ENCODE measurements at places on chromosomes 7 and 10. TPM values are rescaled to one million over a fixed set of nuclear protein-coding genes. Genes with fewer than 3 reads are reported as not detected.
A peak's percentile ranks its signal among the peaks of the same experiment; 100 is the strongest.

CALML3 gene
- total RNA-seq: not detected

- no peak overlapping the region for H3K27ac ChIP-seq
- no peaks in the 10 kb centered on the region for H3K36me3 ChIP-seq
- H3K4me1 ChIP-seq: no peaks in the 10 kb centered on the region
- H3K4me3 ChIP-seq: no peak overlapping the region
- no peak for DNase-seq
- H3K27me3 ChIP-seq: no peaks in the 10 kb centered on the region
Observed at GRCh38 chr7:19620470-19620869, 88.4 kb downstream of the POLR1F start.

DNA sequence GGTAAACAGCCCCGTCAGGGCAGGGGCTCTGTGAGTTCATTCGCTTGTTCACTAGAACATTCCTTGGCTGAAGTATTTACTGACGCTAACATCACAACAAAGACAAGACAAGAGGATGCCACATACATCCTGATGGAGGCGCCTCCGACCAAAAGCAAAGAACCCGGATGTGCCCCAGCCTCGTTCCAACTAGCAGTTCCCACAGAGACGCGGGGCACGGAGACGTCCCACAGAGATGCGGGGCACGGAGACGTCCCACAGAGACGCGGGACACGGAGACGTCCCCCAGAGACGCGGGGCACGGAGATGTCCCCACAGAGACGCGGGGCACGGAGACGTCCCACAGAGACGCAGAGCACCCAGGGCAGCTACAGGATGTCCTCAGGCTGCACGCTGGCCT, 35.4 kb upstream of the CFAP46 start:
- H3K4me1 ChIP-seq: no peaks in the 10 kb centered on the region
- DNase-seq: no peak
- peaks cover 2% of the 10 kb centered on the region for H3K27me3 ChIP-seq
- H3K36me3 ChIP-seq: no peaks in the 10 kb centered on the region
- no peak overlapping the region for H3K4me3 ChIP-seq

LIPN gene
- not detected for total RNA-seq

DNA sequence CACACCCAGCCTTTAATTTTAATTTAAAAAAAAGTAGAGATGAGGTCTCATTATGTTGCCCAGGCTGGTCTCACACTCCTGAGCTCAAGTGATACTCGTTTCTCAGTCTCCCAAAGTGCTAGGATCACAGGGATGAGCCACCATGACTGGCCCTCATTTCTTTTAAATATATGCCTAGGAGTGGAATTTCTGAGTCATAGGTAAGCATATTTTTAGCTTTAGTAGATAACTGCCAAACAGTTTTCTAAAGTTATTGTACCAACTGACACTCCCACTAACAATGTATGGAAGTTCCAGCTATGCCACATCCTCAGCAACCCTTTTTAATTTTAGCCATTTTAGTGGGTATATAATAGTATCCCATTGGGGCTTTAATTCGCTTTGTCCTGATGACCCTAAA, 13.8 kb upstream of the PPIF start:
- peaks cover 8% of the 10 kb centered on the region for H3K4me1 ChIP-seq
- no peak overlapping the region for H3K27ac ChIP-seq
- no peaks in the 10 kb centered on the region for H3K36me3 ChIP-seq
- no peak for DNase-seq
- H3K4me3 ChIP-seq: no peak overlapping the region

- H3K27me3 ChIP-seq: peaks cover 5% of the 10 kb centered on the region
- DNase-seq: no peak
- H3K27ac ChIP-seq: no peak overlapping the region
- no peaks in the 10 kb centered on the region for H3K36me3 ChIP-seq
- no peak overlapping the region for H3K4me3 ChIP-seq
- no peaks in the 10 kb centered on the region for H3K4me1 ChIP-seq
Observed at GRCh38 chr10:4982764-4983226, 19.6 kb downstream of the AKR1C1 start.

PNLIPRP1 gene
- not detected for total RNA-seq

GRCh38 chr7:116730097-116731022, 58.4 kb downstream of the MET start:
- H3K27me3 ChIP-seq: no peaks in the 10 kb centered on the region
- DNase-seq: no peak
- no peaks in the 10 kb centered on the region for H3K36me3 ChIP-seq
- no peak overlapping the region for H3K4me3 ChIP-seq

- H3K27me3 ChIP-seq: no peaks in the 10 kb centered on the region
- no peak for DNase-seq
- H3K27ac ChIP-seq: no peak overlapping the region
- H3K4me1 ChIP-seq: no peaks in the 10 kb centered on the region
Observed at GRCh38 chr7:157312941-157313340, 23.9 kb upstream of the DNAJB6 start.

TASOR2 gene
- total RNA-seq: 69.6 TPM

CDK14 gene
- total RNA-seq: 174 TPM

DNA sequence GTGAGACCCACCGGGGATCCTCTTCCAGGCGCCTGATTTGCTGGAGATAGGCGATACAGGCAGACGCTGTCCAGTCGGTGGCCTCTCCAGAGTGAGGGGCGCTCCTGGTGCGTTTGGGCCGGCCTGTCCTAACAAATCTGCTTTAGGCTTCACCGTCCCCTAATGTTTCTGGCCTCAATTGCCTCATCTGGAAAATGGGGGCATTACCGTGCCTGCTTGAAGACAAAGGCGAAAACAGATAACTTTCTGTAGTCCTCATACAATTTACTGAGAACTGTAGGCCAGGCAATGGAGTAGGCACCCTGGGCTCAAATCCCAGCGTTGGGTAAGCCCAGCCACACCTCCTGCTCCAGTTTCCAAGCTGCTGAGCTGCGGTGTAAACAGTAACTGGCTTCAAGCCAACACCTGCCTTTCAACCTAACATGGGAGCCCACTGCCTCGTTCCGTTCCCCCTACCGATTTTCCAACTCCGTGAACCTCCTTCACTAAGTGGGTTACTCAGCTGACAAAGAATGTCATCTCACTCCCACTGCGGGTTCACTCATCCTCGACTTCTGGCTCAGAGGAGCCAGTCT, 589 bp upstream of the ZFAND4 start:
- peak overlapping the region; percentile 90 for H3K27ac ChIP-seq
- no peak for DNase-seq
- no peaks in the 10 kb centered on the region for H3K27me3 ChIP-seq
- H3K4me3 ChIP-seq: no peak overlapping the region

- no peak overlapping the region for H3K27ac ChIP-seq
- peaks cover 47% of the 10 kb centered on the region for H3K27me3 ChIP-seq
- H3K4me1 ChIP-seq: peaks cover 36% of the 10 kb centered on the region
Observed at GRCh38 chr10:112951359-112952281, 1.6 kb downstream of the TCF7L2 start.

BRI3 gene
- 78.8 TPM for total RNA-seq

- H3K4me1 ChIP-seq: no peaks in the 10 kb centered on the region
- DNase-seq: no peak
- H3K36me3 ChIP-seq: no peaks in the 10 kb centered on the region
Observed at GRCh38 chr7:80763289-80763688, 124.8 kb downstream of the CD36 start.

- H3K36me3 ChIP-seq: no peaks in the 10 kb centered on the region
- H3K4me3 ChIP-seq: no peak overlapping the region
- no peak overlapping the region for H3K27ac ChIP-seq
- no peaks in the 10 kb centered on the region for H3K27me3 ChIP-seq
Observed at GRCh38 chr10:9342885-9343570, 1288.5 kb downstream of the GATA3 start.

- no peaks in the 10 kb centered on the region for H3K36me3 ChIP-seq
- DNase-seq: no peak
- no peak overlapping the region for H3K4me3 ChIP-seq
- no peaks in the 10 kb centered on the region for H3K4me1 ChIP-seq
- H3K27ac ChIP-seq: no peak overlapping the region
Observed at GRCh38 chr7:46145412-46145811, 224.3 kb upstream of the IGFBP3 start.

BTBD16 gene
- not detected for total RNA-seq

DYNC1I1 gene
- total RNA-seq: not detected

MYH16 gene
- not detected for total RNA-seq

- no peak overlapping the region for H3K4me3 ChIP-seq
- H3K27ac ChIP-seq: no peak overlapping the region
- DNase-seq: peak; percentile 33
- H3K36me3 ChIP-seq: peaks cover 1% of the 10 kb centered on the region
- H3K27me3 ChIP-seq: no peaks in the 10 kb centered on the region
Observed at GRCh38 chr7:99112097-99112496, 31.8 kb downstream of the SMURF1 start.

PRF1 gene
- 1.0 TPM for total RNA-seq

DNA sequence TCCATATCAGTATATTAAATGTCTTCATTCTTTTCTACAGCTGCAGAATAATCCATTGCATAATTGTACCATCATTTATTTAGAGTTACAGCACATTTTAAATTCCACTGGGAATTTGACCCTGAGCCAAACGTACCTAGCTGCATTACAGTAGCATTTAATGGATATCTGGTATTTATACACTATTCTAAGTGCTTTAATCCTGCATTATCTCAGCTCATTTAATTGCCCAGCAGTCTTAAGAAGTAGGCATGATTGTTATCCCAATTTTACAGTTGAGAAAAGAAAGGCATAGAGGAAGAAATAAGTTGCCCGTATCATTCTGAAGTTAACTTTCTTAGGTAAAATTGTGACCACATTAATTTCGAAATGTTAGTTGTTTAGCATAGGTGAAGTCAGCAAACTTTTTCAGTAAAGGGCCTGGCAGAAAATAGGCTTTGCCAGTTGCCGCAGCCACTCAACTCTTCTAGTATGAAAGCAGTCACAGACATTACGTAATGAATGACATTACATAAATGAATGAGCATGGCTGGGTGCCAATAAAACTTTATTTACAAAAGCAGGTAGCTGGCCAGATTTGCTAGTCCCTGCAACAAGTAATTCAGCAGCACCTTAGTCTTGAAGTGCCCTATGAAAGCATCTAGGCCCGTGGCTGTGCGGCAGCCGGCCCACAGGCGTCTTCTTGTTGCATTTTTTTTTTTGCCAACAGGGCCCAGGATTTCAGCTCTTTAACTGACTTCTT, 30.0 kb downstream of the GUSB start:
- no peaks in the 10 kb centered on the region for H3K27me3 ChIP-seq
- DNase-seq: no peak
- no peak overlapping the region for H3K4me3 ChIP-seq
- H3K27ac ChIP-seq: no peak overlapping the region
- no peaks in the 10 kb centered on the region for H3K4me1 ChIP-seq

- H3K4me1 ChIP-seq: no peaks in the 10 kb centered on the region
- DNase-seq: no peak
- no peaks in the 10 kb centered on the region for H3K27me3 ChIP-seq
Observed at GRCh38 chr7:22783421-22783820, 39.2 kb downstream of the TOMM7 start.

FAM25A gene
- total RNA-seq: not detected

DNA sequence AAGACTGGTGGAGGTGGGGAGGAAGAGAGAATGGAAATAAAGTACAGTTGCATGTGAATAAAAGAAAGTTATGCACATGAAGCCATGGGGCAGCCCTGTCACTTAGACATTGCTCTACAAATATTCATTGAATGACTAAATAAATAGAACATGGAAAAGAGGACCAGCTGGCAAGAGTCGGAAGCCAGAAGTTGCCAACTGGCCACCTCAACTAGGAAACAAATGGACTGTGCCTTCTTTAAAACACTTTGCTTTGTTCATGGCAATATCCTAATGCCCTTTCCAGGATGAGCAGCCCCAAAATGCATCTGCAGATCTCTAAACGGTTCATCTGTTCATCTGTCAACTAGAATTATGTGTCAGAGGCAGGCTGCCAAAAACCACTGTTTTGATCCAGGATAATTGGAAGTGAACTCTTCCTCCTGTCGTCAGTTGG, 157.3 kb downstream of the NOC3L start:
- H3K4me3 ChIP-seq: no peak overlapping the region
- H3K27me3 ChIP-seq: no peaks in the 10 kb centered on the region
- H3K36me3 ChIP-seq: no peaks in the 10 kb centered on the region

DNA sequence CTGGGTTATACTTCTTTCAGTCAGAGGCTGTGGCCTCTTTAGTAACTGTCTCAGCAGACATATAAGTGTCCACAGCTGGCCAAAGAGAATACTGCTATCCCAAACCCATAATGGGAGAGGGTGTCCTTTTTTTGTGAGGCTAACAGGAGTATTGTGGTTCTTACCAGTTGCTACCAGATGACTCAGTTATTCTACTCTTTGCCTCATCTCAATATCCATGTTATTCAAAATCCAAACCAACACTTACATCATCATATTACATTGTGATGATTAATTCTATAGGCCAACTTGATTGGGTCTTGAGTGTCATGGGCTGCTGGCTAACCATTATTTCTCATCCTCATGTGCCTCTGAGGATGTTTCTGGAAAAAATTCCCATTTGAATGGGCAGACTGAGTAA, 120.9 kb downstream of the TMEM168 start:
- no peaks in the 10 kb centered on the region for H3K27me3 ChIP-seq
- H3K36me3 ChIP-seq: no peaks in the 10 kb centered on the region
- no peaks in the 10 kb centered on the region for H3K4me1 ChIP-seq
- no peak overlapping the region for H3K4me3 ChIP-seq
- no peak overlapping the region for H3K27ac ChIP-seq

TCAF2 gene
- total RNA-seq: 16.0 TPM

GRCh38 chr7:69732203-69732602, 133.9 kb downstream of the AUTS2 start:
- no peak overlapping the region for H3K4me3 ChIP-seq
- no peaks in the 10 kb centered on the region for H3K36me3 ChIP-seq
- DNase-seq: no peak
- no peaks in the 10 kb centered on the region for H3K27me3 ChIP-seq
- peaks cover 4% of the 10 kb centered on the region for H3K4me1 ChIP-seq
- H3K27ac ChIP-seq: no peak overlapping the region

CUL2 gene
- total RNA-seq: 36.9 TPM

GRCh38 chr7:26083113-26083512, 68.9 kb upstream of the NFE2L3 start:
- no peak for DNase-seq
- H3K27ac ChIP-seq: no peak overlapping the region
- H3K4me1 ChIP-seq: peaks cover 9% of the 10 kb centered on the region
- peaks cover 18% of the 10 kb centered on the region for H3K27me3 ChIP-seq
- H3K4me3 ChIP-seq: no peak overlapping the region
- H3K36me3 ChIP-seq: no peaks in the 10 kb centered on the region

DNA sequence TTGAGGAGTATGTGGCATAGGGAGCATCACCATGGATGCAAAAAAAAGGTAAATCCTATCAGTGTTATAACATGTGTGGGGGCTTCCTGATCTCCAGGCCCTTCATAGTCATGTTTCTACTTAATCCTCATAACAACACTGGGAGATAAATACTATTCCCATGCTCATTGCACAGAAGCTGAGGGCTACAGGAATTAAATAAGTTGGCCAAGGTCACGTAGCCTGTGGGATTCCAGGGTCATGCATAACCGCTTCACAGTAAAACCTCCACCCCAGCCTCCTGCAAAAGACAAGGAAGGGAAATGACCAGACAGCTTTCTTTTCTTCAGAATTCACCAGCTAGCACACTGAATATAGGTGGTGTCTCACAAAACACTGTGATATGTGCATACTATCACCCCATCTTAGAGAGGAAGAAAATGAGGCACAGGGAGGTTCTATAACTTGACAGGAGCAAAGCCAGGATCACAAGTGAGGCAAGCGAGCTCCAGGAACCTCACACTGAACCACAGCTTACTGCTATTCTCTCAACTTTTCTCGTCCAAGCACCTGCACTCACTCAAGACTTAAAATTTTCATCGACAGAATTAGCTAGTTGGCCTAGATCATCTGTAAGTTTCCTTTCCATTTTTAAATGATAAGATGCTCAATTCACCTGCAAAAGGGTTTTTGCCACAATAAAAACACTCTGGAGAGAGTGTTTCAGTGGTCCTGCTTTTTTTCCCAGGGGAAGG, 13.4 kb downstream of the JAZF1 start:
- no peak for DNase-seq
- no peak overlapping the region for H3K4me3 ChIP-seq
- H3K4me1 ChIP-seq: peaks cover 91% of the 10 kb centered on the region
- no peaks in the 10 kb centered on the region for H3K27me3 ChIP-seq
- peak overlapping the region; percentile 4 for H3K27ac ChIP-seq
- peaks cover 3% of the 10 kb centered on the region for H3K36me3 ChIP-seq

GHRHR gene
- not detected for total RNA-seq

Data from B cell (primary cell).